ENCODE measurements at places on chromosomes 4 and X.

- no peak for DNase-seq
Measured at GRCh38 chrX:39519030-39519488, 578.7 kb downstream of the BCOR start.

DNA sequence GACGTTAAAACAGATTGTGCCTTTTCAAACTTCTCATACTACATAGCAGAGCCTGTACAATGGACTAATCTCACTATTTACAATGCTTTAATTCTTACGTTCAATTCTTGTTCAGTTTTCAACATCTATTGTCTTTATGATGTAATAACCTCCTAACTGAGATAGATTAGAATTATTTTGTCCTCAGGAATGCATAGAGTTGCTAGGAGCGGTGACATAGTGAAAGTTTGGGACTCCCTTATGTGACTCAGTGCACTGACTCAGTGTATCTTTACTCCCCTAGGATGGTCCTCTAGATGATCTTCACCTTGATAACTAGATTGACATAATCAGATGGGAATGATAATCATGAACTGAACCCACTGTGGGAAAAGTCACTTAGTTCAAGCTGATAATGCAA is 151.5 kb downstream of the VEGFC start:
- DNase-seq: no peak

DNA sequence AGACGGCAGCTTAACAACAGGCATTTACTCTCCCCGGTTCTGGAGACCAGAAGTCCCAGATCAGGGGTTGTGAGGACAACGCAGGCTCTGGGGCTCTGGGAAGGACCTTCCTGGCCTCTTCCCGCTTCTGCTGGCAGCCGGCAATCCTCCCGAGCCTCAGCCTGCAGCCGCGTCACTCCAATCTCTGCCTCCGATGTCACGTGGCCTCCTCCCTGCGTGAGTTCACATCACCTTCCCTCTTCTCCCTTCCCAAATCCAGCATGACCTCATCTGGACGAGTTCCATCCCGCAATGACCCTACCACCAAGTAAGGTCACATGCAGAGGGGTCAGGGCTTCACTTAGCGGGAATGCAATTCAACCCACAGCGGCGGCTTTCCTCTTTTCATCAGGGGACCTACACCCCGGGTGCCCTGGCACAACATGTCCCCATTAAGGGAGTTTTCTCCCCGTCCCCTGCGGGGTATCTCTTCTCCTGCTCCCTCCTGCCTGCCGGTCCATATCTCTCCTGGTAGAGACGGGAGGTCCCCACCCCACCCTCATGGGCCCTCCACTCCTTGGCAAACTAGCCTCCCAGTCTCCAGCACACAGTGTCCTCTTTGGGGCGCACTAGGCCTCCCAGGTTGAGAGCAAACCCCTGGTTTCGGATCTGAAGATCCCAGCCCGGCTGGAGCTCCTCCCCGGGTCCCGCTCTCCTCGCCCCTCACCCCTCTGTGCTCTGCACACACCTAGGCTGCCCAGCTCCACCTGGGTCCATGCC is 25.5 kb downstream of the ABLIM2 start:
- no peak for DNase-seq

DNA sequence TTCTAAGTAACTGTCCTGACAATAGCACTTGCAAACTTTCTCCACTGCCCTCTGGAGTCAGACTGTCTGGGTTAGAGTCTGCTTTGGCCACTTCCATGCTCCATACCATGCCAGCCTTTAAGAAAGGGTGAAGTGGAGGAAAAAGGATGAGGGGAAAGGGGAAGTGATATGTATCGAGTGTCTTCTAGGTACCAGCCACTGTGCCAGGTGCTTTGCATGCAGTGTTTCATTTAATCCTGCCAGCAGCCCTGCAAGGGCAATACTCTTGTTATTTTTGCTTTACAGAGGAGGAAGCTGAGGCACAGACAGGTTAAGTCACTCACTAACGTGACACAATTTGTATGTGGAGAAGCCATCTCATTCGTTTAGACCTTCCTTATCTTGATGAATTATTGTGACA is 55.6 kb downstream of the RTL9 start:
- no peak for DNase-seq

DNA sequence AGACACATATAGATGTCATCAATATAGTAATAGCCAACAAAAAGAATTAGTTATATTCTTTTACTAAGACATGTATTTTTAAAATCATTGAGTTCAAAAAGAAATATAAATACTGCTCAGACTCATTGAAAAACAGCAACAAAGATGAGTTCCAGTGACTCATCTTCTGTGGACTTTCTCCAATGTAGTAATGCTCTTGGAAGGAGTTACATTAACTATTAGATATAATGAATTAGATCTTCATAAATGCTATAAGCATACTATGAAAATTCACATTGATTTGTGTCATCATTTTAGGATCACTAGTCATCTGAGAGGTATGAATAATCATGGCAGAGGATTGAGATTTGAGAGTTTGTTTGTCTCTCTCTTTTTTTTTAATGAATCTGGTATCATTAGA is 547.8 kb upstream of the PCDH7 start:
- no peak for DNase-seq

GRCh38 chr4:140807491-140808252 is 51.5 kb upstream of the TBC1D9 start:
- DNase-seq: no peak

DNA sequence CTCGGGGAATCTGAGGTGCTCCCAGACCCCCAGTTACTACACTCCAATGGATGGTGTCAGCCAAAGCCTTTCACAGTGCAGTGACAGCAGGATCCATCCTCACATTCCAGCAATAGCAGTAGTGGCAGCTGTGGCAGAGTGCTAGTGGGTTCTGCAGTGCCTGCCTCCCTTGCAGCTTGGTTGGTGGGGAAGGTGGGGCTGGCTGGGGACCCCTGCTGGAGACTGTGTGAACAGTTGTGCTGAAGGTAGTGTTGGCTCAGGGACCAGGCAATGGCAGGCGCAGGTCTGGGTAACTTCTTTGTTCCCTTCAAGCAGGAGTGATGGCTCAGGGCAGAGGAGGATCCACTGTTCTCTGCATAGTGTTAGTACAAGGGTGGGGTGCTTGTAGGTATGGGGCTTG is 343.7 kb upstream of the TRAM1L1 start:
- DNase-seq: no peak

- no peak for DNase-seq
Measured at GRCh38 chrX:147848543-147849443, 62.9 kb upstream of the FMR1 start.

DNA sequence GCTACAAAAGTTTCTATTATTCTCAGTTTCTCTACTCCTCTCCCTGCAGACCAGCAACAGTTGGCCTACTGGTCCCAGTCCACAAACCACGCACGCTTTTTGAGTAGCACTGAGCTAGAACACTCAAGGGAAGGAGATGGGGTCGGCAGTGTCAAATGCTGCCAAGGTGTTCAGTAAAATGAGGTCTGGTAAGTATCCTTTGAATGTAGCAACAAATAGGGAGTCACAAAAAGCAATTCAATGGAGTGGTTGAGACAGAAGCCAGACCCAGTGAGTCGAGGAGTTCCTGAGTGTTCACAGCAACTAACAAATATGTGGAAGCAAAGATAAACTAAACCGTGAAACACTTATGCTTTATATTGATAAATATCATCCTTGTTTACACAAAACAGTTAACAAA is 355.7 kb downstream of the MID1IP1 start:
- DNase-seq: no peak

- DNase-seq: peak; percentile 42
Measured at GRCh38 chr4:60657807-60658206, 542.3 kb upstream of the ADGRL3 start.

DNA sequence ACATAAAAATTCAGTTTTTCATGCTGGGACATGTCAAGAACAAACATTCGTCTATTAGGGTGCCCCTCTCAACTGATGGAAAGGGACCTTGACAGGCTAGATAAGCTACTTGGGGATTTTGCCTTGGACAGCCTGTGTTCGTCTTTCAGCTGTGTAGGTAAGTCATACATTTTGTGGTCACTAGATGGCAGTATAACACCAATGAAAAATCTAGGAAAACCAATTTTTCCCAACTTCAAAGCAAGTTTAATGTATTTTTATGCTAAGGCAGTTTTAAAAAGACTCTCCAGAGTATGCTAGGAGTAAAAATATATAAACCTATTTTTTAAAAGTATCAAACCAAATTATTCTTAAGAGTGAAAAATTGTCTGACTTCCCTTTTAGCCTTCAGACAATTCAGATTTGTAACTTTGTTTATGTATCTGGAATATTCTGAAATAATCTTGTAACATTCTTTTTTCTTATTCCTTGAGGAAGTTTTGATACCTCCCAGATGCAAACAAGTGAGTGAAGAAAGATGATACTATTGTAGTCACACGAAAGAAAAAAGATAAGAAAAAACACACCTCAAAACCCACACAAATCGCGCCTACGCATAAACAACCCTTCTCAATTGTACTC is 158.3 kb downstream of the CPE start:
- peak; percentile 72 for DNase-seq

DNA sequence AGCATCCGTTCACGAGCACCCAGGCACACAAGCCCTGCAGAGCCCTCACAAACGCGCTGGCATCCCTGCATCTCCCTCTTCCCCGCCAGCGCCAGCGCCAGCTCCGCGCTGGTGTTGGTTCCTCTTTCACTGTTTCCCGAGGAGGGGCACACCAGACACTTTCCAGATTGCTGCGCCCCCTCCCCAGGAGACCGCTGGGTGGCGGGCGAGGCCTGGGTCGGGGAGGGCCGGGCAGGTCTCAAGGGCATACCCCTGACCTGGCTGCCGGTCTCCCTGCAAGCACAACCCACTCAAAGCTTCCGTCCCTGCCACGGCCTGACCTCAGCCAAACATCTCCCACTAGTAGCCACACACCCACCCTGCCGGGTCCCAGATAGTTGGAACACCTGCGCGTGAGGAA is 2.2 kb upstream of the NKX1-1 start:
- DNase-seq: no peak

DNA sequence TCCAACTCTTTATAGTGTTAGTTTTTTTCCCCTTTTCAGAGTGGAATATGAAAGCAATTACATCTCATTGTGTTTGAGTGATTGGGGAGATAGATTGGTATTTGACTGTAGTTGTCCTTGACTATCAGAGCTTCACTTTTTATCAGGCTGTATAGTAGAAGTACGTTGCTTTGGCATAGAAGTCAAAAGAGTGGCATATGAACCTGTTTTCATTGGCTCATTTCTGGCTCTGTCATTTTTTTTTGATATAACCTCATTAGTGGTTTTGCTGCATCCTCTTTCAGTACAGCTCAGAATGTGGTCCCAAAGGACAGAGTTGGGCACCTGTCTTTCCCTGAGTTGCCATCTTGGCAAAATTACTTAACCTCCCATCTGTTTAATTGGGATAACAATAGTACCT is 1.4 kb downstream of the TMA16 start:
- peak; percentile 56 for DNase-seq

GRCh38 chr4:112085156-112086035 is 59.9 kb upstream of the FAM241A start:
- DNase-seq: peak; percentile 20

GRCh38 chrX:147226801-147227200 is 412.3 kb upstream of the CXorf51A start:
- DNase-seq: no peak

DNA sequence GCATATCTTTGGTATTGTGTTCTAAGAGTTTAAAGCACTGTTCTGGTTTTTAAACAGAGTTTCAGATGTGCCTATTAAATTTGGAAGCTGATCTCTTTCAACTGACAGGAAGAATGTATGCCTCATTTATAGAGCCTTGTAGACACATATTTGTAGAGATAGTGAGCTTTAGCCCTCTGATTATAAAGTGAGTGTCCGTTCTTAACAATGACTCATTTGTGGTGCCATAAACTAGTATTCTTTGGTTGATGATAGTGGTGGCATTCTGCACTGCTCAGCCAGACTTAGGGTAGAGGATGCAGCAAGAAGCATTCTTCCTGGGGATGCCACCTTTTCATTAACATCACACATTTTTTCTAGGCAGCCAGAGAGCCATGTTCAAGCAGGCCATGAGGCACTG is 121.7 kb downstream of the TLL1 start:
- no peak for DNase-seq

DNA sequence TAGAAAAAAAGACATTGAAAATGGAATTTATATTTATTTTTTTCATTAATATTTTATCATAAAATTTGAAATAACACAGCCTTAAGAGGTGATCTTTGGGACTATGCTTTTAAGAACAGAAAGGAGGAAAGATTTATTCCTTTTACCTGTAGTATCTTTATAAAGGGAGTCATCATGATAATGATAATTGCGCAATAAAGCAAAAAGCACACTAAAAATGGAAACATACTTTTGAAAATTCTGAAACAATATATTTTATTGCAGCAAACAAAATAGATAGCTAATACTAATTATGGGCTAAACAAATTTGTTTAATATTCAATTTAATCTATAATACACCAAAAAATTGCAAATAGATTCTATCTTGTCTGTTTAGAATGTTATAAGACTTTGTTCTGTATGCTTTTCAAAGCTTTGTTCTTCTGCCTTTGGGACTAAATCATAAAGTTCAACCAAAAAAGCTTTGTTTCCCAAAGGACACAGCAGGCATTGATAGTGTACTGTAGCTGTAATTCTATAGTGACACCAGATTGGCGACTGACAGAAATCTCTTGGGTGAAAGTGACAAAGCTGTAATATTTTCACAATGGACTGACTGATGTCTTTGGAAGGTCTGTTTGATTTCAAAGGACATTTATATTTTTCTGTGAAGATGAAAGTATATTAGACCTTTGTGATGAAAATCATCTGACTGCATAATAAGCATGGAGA is 2156.6 kb upstream of the TENM3 start:
- no peak for DNase-seq

DNA sequence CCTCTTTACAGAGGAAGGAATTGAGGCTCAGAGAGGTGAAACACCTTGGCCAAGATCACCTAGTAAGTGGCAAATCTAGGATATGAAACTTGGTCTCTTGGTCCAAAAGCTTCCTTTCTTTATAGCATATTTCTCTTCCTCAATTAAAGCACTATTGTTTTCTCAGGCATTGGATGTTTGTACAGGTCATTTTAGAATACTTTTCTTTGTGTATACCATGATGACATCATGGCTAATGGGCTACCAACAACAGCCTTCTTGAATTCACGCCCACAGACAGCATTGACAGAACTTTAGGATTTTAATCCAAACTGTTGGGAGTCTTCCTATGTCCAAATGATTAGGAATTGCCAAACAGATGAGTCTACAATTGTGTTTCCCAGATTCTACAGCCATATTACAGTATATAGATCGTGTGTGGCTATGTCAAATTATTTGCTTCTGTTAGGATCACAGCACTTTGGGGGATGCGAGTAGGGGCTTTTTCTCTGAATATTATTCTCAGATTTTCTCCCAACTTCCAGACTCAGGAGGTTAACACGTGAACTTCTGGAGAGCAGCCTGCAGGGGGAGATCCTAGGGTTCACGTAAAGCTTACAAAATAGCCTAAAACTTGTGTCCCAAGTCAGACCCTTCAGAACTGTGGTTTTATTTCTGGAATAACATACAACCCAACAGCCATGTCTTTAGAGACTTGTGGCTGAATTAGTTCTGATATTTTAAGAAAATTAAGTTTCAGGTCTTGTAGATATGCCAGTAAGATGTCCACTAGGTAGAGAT is 191.8 kb downstream of the SHROOM3 start:
- DNase-seq: no peak

- DNase-seq: no peak
Measured at GRCh38 chr4:139901531-139902320, 236.1 kb downstream of the MGST2 start.

- DNase-seq: no peak
Measured at GRCh38 chr4:90995996-90996395, 868.8 kb downstream of the CCSER1 start.
